ENCODE measurements at places on chromosomes 2 and 18.

DNA sequence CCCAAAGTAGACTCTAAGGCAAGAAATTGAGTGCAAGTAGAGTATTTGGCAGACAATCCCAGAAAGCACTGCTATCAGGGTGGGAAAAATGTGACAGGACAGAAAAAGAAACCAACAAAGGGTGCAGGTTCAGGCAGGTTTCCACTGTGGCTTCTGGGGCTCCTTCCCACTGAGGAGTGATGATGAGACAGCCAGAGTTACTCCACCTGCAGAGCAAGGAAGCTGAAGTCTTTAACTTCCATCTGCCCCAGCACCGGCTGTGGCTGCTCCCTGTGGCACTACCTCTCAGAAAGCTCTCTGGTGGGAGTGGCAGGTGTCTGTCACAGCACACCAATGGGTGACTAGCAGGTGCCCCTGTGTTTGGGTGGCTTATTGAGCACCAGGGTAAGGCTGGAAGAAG, 37.6 kb upstream of the ACKR3 start:
- no peak for DNase-seq

GRCh38 chr2:73685764-73686438, 43.7 kb upstream of the NAT8 start:
- DNase-seq: no peak

GRCh38 chr2:16442971-16443370, 222.7 kb downstream of the CYRIA start:
- DNase-seq: no peak

- no peak for DNase-seq
These were observed 309.7 kb downstream of the IRS1 start for GRCh38 chr2:226489775-226490541.

DNA sequence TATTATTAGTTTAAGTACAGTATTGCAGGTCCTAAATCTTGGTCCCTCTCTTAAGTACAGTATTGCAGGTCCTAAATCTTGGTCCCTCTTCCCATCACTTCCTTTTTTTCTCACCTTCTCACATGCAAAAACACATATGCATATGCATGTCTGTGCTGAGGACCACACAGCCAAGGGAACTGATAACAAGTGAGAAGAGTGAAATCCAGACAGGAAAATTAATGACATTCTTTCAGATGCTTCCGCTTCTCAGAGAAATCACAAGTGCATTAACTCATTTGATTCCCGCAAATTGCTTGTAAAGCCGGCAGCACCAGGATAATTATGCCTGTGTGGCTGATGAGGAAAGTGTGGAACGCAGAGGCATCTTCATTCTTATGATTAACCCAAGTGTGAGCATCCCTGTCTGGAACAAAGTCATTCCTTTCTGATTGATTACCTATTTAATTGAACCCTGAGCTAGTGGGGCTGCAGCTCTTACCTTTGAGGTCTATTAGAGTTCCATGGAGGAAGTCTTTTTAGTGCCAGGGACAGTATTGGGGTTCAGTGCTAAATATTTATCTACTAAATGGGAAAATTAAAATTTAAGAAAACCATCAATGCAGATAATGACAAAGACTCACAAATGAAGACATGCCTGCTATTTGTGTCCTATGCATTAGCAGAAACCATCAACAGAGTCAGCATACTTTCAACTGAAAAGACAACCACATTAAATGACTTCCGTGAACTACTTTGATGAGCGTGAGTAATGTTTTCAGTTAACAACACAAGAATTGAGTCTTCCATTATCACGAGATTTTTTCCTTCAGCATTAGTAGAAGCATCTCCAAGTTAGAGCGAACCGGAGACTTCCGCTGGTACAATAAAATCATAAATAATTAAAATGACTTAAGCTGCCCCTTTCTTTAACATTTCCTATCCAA, 220.4 kb upstream of the SLC35G4 start:
- DNase-seq: no peak

DNA sequence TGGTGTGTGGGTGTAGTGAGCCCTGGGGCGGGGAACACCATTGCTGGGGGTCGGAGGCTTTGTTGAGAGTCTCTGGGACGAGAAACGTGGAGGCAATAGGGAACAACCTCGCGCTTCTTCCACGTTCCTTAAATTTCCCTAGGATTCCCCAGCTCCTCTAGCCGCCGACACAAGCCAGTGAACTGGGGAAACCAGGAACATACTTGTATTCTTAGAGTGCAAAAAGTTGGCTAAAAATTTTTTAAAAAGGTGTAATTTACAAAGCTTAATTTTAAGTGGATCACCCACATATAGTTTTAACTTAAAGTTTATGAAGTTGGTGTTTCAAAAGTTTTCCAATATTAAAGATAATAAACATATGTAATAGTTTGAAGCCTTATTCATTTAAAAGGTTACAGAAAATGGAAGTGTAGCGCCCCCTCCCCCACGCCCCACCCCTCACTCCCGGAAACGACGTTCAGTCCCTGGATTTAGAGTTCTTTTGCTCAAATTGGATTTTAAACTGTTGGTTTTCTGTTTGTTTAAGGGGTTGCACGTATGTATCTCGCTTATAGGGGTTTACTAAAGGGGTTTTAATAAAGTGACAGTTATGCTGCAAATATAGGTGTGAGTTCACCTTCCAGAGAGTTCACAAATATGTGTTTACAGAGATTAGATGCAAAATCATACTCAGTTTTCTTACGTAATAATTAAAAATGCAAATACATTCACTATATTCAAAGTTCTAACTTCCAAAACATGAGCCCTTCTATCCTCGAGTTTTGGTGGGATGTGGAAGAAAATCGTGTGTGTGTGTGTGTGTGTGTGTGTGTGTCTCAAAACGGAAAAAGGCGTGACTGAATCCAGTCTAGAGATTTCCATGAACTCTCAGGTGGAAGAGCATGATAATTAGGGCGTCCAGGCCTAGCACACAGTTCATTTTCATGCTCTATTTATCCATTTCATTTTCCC, 872 bp downstream of the DSG2 start:
- DNase-seq: no peak

- DNase-seq: no peak
These were observed 172.2 kb downstream of the ASB1 start for GRCh38 chr2:238598802-238599530.

DNA sequence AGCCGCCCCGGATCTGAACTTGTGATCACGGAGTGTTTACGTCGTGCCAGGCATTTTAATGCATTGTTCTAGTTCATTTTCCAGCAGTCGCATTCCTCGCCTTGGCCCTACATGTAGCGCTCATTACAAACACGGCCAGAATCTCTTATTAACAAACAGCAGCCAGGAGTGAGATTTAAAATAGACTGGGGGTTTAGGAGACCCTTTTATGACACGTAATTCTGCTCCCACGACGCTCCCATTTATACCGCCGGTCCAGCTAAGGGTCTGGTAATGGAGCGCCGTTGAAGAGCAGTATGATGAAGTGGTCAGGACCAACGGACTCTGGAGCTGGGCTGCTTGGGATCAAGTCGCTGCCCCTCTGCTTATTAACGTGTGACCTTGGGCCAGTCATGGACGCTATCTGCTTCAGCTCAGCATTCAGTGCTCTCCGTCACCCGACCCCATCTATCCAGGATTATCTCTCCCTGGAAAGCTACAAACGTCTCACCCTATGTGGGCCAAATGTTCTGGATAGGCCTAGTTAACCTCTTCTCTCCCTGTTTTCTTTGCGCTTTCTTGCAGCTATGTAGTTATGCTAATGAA, 745 bp downstream of the MSH2 start:
- no peak for DNase-seq

GRCh38 chr18:7733642-7734041, 166.5 kb downstream of the PTPRM start:
- no peak for DNase-seq

GRCh38 chr2:112774536-112775285, 9.6 kb downstream of the IL1A start:
- DNase-seq: no peak

DNA sequence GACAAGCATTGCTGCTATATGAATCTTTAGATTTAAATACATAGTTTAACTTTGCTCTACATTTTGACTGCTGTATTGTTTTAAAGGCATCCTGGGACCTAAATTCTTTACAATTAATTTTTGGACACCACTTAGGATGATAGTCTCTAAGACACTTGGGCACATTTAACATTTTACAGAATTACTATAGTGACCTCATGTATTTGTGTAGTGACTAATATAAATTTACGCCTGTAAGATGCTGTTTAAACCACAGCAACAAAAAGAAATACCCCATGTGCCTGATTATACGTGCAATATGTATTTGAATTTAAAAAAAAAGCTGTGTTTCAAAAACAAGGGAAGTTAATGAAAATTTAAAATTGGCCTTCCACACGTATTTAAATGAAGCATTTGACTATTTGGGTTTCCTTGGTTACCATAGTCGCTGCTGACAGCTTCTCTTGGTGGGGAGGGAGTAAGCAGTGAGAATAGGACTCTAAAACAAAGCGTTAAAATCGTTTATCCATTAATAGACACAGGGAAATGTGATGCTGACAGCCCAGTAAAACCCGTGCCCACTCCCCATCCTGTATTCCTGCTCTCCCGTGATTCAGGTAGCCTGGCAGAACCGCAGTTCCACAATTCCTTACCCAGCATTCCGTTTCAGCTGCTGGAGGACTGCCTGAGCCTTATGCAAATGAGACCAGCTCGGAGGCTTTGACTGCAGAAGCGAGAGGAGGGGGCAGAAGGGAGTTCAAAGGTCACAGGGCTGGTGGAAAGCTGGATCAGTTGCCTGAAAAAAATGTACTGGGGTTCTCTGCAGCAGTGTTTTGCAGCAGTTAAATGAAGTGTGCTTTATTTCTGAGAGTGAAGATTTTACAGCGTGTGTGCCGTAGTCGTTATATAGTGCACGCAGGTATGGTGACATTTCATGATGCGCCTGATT, 104.3 kb downstream of the CSRNP3 start:
- peak; percentile 86 for DNase-seq

- no peak for DNase-seq
These were observed 56.5 kb upstream of the CDKL4 start for GRCh38 chr2:39300044-39300978.

- no peak for DNase-seq
These were observed 118.3 kb upstream of the NEDD4L start for GRCh38 chr18:57925706-57926105.

- peak; percentile 92 for DNase-seq
These were observed 12.6 kb upstream of the KCMF1 start for GRCh38 chr2:84958135-84959059.

GRCh38 chr2:27932396-27932795, 41.9 kb downstream of the BABAM2 start:
- DNase-seq: no peak

- no peak for DNase-seq
These were observed 109.8 kb downstream of the ADCYAP1 start for GRCh38 chr18:1014509-1014908.

DNA sequence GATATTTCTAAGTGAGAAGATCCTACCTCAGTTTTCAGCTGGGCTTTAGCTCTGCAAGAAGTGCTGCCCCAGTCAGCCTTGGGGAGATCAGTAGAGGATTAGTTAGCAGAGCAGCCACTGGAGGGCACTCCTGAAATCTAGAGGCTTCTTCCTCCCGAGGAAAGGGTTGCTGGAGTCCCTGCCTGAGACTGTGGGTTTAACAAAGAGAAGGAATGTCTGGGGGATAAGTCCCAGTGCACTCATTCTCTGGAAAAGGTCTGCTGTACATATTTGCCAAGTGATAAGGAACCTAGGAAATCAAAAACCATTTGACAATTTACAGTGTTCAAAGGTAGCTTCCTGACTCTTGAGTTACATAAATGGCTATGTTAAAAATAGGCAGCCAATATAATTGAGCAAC, 207.2 kb downstream of the SLC8A1 start:
- peak; percentile 51 for DNase-seq

DNA sequence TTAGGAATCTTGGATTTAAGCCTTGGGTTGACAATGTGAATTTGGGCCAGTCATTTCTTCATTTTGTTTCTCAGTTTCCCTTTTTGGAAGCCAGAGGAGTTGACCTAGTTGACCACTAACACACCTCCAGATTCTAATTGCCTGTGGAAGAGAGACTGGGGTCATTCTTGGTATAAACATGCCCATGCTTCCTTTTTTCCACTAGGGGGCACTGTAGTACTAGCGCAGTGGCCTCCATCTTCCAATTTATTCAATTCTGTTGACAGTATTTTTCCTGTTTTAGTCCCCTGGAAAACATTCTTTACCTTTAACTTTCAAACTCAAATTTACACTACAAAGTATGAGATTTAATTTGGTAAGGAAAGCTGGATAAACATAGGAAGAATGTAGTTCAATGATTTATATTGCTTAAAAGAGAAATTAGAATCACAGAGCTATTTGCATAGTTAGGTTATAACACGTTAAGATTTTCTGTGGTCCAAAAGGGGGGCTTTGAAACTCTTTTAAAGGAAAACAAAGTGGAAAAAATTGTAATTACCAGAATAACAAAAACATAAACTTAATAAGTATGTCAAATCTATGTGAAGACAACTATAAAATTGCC, 57.5 kb upstream of the AGPS start:
- no peak for DNase-seq

DNA sequence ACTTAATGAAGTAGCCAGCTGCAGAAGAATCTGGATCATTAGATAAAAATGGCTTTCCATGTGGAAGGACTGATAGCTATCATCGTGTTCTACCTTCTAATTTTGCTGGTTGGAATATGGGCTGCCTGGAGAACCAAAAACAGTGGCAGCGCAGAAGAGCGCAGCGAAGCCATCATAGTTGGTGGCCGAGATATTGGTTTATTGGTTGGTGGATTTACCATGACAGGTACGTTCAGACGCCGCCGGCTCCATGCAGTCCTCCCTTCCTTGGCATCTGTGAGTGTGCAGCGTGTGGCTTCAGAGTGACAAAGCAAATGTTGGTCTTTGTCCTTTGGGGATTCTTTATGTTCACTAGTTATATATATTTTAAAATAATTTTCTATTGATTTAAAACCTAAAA, 1.8 kb downstream of the SLC5A7 start:
- DNase-seq: no peak
